ENCODE measurements at places on chromosomes 5 and 9.

DNA sequence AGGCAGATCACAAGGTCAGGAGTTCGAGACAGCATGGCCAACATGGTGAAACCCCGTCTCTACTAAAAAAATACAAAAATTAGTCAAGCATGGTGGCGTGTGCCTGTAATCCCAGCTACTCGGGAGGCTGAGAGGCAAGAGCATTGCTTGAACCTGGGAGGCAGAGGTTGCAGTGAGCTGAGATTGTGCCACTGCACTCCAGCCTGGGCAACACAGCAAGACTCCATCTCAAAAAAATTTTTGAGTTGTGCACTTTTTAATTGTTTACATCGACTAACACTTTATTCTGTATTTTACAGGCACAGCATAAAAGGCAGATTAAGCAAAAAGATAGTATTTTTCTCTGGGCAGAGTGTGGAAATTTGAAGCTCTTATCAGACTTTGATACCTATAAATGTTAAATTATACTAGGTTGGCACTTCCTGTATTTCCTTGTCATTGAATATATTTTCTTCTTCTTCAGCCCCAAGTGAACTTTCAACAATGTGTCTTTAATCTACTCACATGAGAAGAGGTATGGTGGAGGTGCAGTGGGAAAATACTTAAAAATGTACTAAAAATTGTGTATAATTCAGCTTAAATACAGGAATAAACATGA is 180.6 kb upstream of the ELL2 start:
- DNase-seq, result no peak

GRCh38 chr9:137455359-137455991 is 3.7 kb downstream of the NSMF start:
- no peak for DNase-seq

- DNase-seq, result no peak
These were observed 235.7 kb upstream of the HAPLN1 start for GRCh38 chr5:83956386-83956785.

- DNase-seq, result no peak
These were observed 418.5 kb upstream of the RORB start for GRCh38 chr9:74078647-74079046.

GRCh38 chr5:93069276-93069675 is 511.7 kb downstream of the NR2F1-AS1 start:
- DNase-seq, result no peak

GRCh38 chr9:86600977-86601376 is 246.8 kb upstream of the TUT7 start:
- no peak for DNase-seq

DNA sequence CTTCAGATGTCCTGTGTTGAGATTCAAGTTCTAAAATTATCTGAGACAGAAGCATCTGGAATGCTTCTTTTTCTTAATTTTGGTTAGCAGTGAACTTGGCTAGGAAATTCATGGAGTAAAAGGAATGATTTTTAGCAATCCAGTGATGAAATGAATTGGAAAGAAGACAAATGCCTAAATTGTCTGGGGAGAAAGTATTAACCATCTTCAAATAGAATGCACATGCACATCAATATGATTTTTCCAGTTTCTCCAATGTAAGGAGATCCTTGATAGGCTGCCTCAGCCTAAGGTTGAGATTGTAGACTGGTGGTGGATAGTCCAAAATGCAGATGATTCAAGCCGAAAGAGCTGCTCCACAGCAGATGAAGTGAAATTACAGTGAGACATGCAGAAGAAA is 106.7 kb downstream of the PCSK5 start:
- no peak for DNase-seq

DNA sequence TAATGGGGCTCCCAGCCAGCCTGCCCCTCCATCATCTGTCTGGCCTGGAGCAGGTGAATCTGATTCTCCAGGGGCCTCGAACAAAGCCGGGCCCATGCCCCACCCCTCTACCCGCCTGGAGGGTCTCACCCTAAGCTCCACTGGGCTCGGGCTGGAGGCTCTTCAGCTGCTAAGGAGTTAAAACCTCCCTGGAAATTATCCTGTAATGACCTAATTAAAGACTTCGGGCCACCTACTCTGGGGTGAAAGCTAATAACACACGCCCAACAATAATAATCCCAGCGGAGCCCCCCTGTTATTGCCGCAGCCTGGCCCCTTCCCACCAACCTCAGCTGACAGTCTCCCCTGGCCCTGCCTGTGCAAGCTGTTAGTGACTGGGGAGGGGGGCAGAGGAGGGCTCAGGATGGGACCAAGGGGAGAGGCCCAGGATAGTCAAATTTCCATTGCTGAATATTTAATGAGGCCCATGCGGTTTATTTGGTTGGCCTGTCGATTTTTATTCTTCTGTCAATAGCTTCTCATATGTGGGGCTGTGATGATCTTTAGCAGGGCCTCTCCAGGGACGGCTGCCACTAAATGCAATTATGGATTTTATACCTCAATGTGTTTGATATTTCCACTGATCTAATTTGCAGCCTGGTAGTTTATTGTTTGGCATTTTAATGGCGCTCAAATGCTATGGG is 25.7 kb downstream of the LMX1B start:
- no peak for DNase-seq
